ENCODE measurements at places on chromosomes 2 and 18. TPM values are rescaled to one million over a fixed set of nuclear protein-coding genes. Genes with fewer than 3 reads are reported as not detected.

- DNase-seq: no peak
These were observed 67.8 kb upstream of the ACYP2 start for GRCh38 chr2:54047658-54048057.

DNA sequence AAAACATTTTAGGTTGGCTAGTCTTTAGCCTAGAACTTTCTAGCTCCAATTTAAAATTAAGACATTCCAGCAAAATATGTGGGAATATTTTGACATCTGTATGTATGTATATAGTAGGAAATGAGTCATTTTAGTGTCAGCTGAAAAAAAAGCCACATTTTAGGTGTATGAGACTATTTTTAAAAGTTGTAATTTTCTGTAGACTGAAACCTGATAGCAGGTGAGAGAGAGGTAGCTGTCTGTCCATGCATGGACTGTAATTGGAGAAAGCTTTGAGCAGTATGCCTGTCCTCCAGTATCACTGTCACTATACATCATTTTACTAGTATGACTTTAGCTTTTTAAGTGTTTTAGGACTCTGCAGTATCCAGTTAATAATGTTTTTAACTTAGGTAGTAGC lies 26.1 kb upstream of the PPP1R1C start:
- no peak for DNase-seq

DNA sequence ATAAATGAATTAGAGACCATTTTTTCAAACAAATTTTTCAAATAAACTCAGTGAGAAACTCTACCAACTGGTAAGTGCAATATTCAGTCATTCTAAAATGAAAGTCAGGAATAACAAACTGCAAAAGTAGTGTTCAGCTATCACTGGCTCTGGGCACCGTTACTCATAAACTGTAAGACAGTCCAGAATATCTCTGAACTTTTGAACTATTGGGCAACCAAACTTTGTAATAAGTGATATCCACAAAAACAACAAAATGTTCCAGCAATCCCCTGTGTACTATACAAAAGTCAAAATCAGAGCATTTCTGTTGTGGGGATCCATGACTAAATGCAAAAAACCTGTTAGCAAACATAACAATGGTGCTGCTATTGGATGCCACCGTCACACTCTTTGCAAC lies 56.3 kb downstream of the SLC25A12 start:
- DNase-seq: no peak

The HNMT gene
- 91.3 TPM for total RNA-seq

The ARL6IP6 gene
- 25.9 TPM for total RNA-seq
